ENCODE measurements at places on chromosomes 6 and 20.
A peak's percentile ranks its signal among the peaks of the same experiment; 100 is the strongest.

- DNase-seq = no peak
Measured at GRCh38 chr6:2949536-2950083, 21.8 kb downstream of the SERPINB6 start.

DNA sequence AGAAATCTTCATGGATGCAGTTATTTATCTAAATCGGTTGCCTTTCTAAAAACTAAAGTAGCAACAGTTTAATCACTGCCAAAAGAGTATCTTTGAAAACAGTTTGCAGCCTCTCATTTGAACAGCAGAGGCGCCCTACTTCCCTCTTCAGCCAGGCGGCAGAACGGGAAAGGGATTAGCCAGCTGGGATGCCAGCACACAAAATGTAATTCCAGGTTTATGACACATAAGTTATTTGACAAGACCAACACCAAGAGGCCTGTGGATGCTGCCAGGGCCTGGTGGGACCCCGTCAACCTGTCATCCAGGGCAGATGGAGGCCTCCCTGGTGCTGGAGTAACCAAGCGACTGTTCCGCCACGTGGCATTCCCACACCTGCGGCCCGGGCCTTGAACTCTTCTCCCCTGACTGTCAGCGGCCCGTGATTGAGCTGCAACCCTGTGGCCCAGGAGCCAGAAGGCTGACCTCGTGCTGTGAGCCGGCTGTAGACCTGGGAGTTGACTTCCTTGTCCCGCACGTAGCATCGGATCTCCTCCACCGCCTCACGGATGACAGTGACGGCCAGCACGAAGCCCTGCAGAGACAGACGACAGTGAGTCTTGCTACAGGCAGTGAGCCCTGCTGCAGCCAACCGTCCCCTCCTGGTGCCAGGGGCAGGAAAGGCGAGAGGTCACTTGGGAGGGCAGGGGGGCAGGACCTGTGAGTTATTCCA, 55.5 kb downstream of the ATP9A start:
- peak; percentile 59 for DNase-seq

- no peak for DNase-seq
Measured at GRCh38 chr20:18058661-18059467, 1.1 kb upstream of the OVOL2 start.

- DNase-seq = no peak
Measured at GRCh38 chr6:130827247-130828149, at the start of gene SMLR1. Gene SMLR1 (plus strand): TSS chr6:130827406. CDS start chr6:130827414, 8 bp downstream.

- no peak for DNase-seq
Measured at GRCh38 chr20:44004306-44004915, 89.8 kb downstream of the TOX2 start.

GRCh38 chr6:41200901-41201763, at the start of gene TREML2:
Gene TREML2 (minus strand): TSS chr6:41201149. CDS start chr6:41201008, 141 bp downstream.
- no peak for DNase-seq

GRCh38 chr6:134806180-134806798, 143.6 kb downstream of the ALDH8A1 start:
- DNase-seq = no peak

DNA sequence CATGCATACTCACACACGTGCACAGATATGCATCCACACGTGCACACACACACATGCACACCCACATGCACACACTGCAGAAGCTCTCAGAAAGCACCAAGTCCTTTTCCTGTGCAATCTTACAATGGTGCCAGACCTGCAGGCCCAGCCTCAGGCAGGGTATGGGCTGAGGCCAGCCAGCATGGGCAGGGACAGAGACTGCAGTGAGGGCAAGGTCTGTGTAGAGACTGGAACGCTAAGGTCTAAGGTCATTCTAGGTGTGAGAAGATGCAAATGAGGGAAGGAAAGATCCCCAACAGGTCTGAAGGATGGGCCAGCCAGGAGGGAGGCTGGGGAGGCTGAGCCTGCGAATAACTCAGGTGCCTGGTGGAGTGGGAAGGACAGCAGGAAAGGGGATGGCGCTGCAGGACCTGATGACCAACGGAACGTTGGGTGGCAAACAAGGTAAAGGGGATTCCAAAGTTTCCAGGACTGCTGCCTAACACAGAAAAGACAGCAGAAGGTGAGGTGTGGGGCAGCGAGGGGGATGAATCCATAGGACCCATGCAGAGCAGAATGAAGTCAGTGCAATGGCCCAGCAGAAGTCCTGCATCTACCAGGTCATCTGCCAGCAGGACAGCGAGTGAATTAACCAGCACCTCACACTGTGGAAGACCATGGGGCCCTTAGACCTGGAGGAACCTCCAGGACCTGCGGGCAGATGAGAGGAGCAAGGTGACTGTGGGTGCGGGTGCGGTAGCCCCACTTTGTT, 67.0 kb downstream of the ABHD12 start:
- DNase-seq = no peak

DNA sequence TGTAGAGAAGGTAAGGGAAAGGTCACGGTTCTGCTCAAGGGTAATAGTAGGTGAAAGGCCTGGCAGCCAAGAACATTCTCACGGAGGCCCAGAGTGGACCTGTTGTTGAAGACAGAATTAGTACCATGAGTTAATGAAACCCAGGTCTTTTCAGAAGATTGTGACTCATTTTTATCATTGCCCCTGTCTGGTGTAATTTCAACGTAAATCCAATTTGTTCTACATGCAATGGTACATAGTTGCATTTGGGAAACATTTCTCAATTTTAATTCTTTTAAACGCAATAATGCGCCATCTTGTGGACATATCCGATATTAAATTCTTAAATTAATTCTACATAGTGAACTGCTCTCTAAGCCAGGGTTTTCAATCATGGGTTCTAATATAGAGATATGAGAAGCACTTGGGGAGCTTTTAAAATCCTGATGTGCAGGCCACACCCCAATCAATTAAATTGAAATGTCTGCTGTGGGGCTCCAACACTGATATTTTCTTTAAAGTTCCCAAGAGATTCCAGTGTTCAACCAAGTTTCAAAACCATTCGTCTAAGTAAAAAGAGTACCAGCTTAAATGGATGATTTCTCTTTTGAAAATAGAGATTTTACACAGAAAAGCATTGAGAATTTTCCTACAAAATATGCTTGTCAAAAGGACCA, 257.4 kb downstream of the PLCB1 start:
- DNase-seq = peak; percentile 57
